ENCODE measurements at places on chromosomes 2 and 18. TPM values are rescaled to one million over a fixed set of nuclear protein-coding genes. Genes with fewer than 3 reads are reported as not detected.

- DNase-seq, result peak; percentile 90
- no peak overlapping the region for H3K4me3 ChIP-seq
- H3K36me3 ChIP-seq, result no peaks in the 10 kb centered on the region
These were observed 57.4 kb downstream of the TRPM8 start for GRCh38 chr2:233974530-233975071.

GRCh38 chr2:101496279-101496678, 21.4 kb upstream of the RFX8 start:
- no peaks in the 10 kb centered on the region for H3K36me3 ChIP-seq
- no peak overlapping the region for H3K27ac ChIP-seq
- no peaks in the 10 kb centered on the region for H3K27me3 ChIP-seq
- no peak overlapping the region for H3K4me3 ChIP-seq
- no peaks in the 10 kb centered on the region for H3K4me1 ChIP-seq
- DNase-seq, result no peak

GRCh38 chr18:9683418-9684396, 24.4 kb upstream of the RAB31 start:
- DNase-seq, result peak; percentile 42
- no peaks in the 10 kb centered on the region for H3K4me1 ChIP-seq
- H3K36me3 ChIP-seq, result no peaks in the 10 kb centered on the region
- H3K27me3 ChIP-seq, result no peaks in the 10 kb centered on the region
- no peak overlapping the region for H3K27ac ChIP-seq
- H3K4me3 ChIP-seq, result no peak overlapping the region

DNA sequence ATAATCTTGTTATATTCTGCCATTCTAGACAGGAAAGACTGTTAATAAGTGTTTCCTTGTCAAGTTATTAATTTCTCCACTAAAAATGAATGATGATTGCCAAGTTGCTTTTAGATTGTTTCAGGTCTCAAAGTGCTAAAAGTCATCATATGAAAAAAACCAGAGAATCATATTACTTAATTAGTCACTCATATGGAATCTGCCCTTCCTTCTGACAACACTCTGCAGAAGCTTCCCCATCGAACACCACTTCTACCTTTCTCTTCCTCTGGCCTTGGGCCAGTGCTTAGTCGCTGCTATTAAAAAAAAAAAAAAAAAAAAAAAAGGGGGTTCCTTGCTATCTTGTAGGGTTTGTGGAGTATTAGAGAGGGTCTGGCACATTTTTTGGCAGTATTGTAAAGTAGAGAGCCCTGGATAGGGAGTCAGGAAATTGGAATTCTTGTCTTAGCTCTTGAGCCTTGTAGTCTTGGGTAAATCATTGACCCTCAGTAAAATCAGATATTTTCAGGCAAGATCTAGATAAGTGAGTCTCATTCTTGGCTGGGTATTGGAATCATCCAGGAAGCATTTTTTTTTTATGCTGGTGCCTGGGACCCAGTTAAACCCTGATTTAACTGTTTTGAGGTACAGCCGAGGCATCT, 141.7 kb upstream of the CCDC68 start:
- H3K27ac ChIP-seq, result no peak overlapping the region
- H3K36me3 ChIP-seq, result no peaks in the 10 kb centered on the region
- DNase-seq, result no peak
- H3K27me3 ChIP-seq, result no peaks in the 10 kb centered on the region
- no peak overlapping the region for H3K4me3 ChIP-seq

CCL20 gene
- not detected for total RNA-seq

DNA sequence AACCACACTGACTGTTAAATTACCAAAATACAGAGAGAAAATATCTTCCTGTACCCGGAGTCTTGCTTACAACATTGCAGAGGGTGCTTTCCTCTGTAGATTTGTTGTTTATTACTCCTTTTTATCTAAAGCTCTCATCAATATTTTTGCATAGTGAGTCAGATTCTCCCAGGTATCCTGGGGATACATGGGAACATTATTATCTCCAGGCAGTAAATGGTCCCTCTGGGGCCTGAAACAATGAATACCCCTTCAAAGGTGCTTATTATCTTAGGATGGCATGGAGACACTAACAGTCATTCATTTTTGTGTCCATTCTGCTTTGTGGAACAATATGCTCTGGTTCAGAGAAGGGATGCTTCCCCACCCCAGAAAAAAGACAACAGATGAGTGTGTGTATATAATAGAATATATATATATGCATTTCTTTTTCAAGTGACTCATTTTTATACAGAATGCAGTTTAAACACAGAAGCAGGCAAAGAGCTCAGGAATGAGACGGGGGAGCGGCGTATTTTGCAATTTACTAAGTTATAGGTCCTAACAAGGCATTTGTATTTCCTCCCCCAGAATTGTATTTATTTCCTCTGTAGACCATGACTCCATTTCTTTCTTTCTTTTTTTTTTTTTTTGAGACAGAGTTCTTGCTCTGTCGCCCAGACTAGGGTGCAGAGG, 424.8 kb upstream of the ZEB2 start:
- H3K27ac ChIP-seq, result no peak overlapping the region
- no peaks in the 10 kb centered on the region for H3K27me3 ChIP-seq
- H3K4me1 ChIP-seq, result peaks cover 3% of the 10 kb centered on the region
- no peak overlapping the region for H3K4me3 ChIP-seq
- no peaks in the 10 kb centered on the region for H3K36me3 ChIP-seq

MFSD6 gene
- 9.3 TPM for total RNA-seq

GRCh38 chr2:196601430-196602306, 37.8 kb upstream of the CCDC150 start:
- no peaks in the 10 kb centered on the region for H3K36me3 ChIP-seq
- peak overlapping the region; percentile 41 for H3K27ac ChIP-seq
- no peaks in the 10 kb centered on the region for H3K27me3 ChIP-seq
- H3K4me3 ChIP-seq, result no peak overlapping the region
- DNase-seq, result peak; percentile 32
- no peaks in the 10 kb centered on the region for H3K4me1 ChIP-seq

DNA sequence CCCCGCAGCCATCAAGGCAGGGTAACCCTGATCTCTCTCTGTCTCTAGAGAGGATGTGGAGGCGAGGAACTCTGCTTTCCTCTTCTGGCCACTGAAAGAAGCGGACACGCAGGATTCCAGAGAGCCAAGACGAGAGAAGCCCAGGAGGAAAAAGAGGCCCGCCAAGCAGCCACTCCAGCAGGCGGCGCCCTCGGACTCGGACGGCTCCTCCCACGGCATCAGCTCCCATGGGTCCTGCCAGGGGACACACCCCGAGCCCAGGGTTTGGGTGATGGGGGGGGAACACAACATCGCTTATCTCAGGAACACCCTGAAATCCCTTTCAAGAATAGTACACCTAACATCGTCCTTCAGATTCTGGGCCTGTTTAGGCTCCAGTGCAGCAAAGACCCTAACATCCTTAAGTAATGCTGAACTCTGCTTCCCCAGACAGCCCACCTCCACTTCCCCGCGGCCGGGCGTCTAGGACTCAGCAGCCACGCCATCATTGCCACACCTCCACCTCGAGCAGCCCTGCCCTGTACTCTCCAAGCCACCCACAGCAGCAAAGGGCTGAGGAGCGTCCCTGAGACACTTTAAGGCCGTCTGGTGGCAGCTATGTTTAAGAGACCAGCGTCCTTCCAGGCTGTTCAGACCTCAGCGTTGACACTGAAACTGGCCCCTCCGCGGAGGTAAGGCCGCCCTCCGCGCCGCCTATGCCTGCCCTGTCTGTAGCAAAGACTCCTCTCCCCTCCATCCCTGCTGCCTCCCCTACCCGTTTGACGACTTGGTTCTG, 34.3 kb upstream of the CNGA3 start:
- H3K4me1 ChIP-seq, result no peaks in the 10 kb centered on the region
- H3K4me3 ChIP-seq, result no peak overlapping the region
- no peak for DNase-seq
- peaks cover 12% of the 10 kb centered on the region for H3K27me3 ChIP-seq
- no peaks in the 10 kb centered on the region for H3K36me3 ChIP-seq
- no peak overlapping the region for H3K27ac ChIP-seq

RAX gene
- total RNA-seq, result not detected

GRCh38 chr2:240959941-240960308, 38.5 kb upstream of the SNED1 start:
- H3K27ac ChIP-seq, result no peak overlapping the region
- no peaks in the 10 kb centered on the region for H3K27me3 ChIP-seq
- no peak overlapping the region for H3K4me3 ChIP-seq
- peaks cover 27% of the 10 kb centered on the region for H3K4me1 ChIP-seq
